ENCODE measurements at places on chromosomes 6 and 20. TPM values are rescaled to one million over a fixed set of nuclear protein-coding genes. Genes with fewer than 3 reads are reported as not detected.

DNA sequence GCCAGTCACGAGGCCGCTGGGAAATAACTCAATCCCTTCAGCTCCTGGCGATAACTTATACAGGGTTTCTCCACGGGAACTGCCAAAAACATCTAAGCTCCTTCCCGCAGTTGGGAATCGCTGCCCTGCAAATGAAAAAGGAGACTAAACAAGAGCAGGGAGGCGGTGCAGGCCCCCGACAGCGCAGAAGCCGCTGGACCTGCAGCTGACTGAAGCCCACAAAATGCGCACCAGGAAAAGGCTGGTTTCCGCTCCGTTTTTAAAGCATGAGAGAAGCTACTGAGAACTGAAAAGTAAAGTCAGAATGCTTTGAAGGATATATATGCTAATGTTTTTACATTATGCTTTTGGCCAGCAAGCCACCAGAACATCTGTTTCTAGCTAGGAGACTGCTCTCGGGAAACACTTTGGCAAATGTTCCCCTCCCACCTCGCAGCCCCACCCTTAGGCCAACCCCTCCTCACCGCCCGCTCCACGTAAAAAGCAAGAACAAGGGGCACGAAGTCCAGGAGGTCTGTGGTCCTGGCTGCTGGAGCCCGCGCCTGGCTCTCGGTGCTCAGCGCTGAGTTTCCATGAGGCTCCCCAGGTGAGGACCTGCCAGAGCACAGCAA, 90.5 kb downstream of the SOD2 start:
- DNase-seq = peak; percentile 11

- no peak for DNase-seq
Measured at GRCh38 chr6:88449770-88450169, 283.6 kb upstream of the CNR1 start.

DNA sequence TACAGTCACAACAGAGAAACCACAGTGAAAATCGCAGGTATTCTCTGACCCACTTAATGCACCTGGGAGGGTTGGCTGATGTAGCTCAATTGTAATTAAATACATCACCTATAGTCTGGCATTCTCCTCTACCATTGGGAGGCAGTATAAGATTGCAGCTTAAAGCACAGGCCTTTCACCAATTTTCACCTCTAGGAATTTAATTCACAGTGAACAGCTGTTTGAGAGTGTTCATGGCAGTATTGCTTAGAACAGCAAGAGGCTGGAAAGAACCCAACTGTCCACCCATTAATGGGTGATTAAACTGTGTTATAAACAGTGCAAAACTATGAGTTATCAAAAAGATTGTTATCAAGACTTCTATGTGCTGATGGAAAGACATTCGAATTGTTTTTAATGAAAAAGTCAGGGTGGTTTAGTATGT, 2.0 kb downstream of the EDEM2 start:
- peak; percentile 87 for DNase-seq

DNA sequence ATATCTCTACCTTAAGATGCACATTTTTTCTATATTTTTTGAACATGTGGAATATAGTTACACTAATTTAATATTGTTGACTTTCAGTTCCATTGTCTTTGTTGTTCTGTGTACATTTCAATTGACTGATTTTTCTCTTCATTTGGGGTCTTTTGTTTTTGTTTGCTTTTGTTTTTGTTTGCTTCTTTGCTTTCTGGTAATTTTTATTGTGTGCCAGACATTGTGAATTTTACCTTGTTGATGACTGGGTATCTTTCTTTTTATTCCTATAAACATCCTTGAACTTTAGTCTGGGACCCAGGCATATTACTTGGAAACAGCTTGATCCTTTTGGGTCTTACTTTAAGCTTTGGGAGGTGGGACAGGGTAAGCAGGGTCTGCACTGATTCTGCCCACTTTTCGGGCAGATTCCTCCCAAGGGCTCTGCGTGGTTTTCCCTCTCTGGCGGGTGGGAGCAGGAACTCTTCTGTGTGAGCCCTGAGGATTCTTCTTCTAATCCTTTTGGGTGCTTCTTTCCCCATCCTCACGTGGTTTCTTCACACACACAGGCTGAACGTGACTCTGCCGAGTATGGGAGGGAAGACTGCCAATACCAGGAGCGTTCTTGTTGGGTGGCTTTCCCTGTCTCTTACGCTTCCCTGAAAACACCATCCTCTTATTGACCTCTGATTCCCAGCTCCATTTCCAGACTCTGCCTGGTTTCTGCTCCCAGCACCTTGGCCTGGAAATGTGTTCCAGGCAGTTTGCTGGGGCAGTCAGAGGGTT, 200.5 kb downstream of the ARID1B start:
- peak; percentile 10 for DNase-seq

The ARHGAP40 gene
- 20.2 TPM for total RNA-seq

- no peak for DNase-seq
Measured at GRCh38 chr6:57822896-57823358, 505.5 kb downstream of the PRIM2 start.

- DNase-seq = no peak
Measured at GRCh38 chr6:12842658-12843057, 126.1 kb downstream of the PHACTR1 start.

The LY6G5C gene
- total RNA-seq = 2.5 TPM

The CALHM4 gene
- not detected for total RNA-seq

DNA sequence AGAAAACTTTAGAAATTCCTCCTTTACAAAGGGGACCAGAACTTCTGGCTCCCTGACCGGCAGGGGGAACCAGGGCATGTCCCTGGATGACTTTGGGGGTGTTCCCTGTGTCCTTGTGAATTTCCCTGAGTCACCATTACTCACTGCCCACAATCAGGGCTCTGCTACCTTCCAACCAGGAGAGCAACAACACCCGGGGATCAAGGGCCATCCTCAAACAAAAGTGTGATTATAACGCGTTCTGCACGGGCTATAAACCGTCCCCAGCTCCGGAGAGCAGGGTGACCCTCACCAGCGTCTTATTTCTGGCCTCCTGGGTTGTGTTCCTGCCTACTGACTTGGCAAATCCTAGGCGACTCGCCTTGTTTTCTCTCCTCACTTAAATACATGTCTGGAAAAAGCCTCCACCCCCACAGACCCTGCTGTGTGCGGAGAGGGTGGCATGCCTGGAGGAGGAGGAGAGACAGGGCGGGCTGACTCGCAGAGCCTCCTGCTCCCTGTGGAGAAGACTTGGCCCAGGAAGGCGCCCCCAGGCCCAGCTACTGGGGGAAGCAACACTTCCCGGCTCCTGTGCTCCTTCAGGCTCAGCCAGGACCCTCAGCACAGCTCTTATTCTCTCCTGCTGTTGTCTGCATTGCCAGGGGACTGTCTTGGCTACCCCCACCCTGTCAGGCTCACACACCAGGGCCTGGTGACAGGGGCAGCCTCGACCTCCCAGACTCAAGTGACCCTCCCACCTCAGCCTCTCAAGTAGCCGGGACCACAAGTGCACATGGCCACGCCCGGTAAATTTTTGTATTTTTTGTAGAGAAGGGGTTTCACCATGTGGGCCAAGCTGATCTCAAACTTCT, 54.1 kb downstream of the FGD2 start:
- peak; percentile 82 for DNase-seq

The RARS2 gene
- total RNA-seq = 31.7 TPM

DNA sequence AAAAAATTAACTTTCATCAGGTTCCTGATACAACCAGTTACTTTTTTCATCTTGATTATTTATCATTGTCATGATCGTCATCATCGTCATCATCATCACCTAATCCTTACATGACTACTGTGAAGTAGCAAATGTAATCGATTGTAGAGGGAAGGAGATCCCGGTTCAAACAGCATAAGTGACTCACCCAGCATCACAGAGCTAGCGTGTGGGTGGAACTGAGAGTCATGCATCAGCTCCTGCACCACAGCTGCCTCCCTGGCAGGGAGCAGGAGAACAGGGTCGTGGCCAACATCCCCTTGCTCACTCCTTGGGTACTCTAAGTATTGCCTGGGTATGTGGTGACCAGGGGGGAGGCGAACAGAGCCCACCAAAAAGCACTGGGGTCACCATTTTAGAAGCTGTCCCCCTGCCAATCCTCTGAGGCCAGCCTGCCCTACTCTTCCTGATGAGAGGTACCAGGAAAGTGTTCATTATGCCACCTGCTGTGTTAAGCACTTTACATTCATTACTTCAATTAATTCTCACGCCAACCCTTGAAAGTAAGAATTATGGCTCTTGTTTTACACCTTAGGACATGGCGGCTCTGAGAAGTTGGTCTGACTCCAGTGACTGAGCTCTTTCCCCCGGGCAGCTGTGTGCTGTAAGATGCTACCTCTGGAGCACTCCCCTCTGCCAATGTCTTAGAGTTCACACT, 425.2 kb downstream of the CD83 start:
- no peak for DNase-seq

The LBP gene
- total RNA-seq = 2.3 TPM

The FOXF2 gene
- 0.44 TPM for total RNA-seq

- no peak for DNase-seq
Measured at GRCh38 chr6:138487102-138487604, 12.1 kb downstream of the NHSL1 start.

GRCh38 chr20:5091902-5092301, 27.9 kb downstream of the PCNA start:
- DNase-seq = no peak

GRCh38 chr6:129100164-129100563, 217.2 kb downstream of the LAMA2 start:
- no peak for DNase-seq

- DNase-seq = no peak
Measured at GRCh38 chr6:148892247-148892646, 145.4 kb downstream of the UST start.

DNA sequence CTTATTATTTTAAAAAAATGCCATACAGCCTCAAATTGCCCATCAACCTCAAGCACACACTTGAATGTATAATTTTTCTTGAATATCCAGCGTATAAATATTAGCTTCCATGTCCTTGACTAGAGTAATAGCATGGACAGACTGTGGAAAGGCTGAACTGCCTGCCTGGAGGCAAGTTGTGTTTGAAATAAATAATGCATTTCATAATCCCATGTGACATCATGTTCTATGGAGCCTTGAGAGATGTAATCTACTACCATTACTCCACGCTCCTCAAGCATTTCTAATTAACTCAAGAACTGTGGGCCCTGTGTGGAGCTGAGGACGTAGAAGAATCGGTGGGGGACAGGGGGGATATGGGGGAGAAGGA, 94.2 kb downstream of the CDS2 start:
- DNase-seq = no peak

- peak; percentile 85 for DNase-seq
Measured at GRCh38 chr6:1336246-1336843, 24.4 kb downstream of the FOXQ1 start.

The CDC5L gene
- 17.6 TPM for total RNA-seq

- no peak for DNase-seq
Measured at GRCh38 chr6:149089510-149089909, 228.0 kb upstream of the TAB2 start.

DNA sequence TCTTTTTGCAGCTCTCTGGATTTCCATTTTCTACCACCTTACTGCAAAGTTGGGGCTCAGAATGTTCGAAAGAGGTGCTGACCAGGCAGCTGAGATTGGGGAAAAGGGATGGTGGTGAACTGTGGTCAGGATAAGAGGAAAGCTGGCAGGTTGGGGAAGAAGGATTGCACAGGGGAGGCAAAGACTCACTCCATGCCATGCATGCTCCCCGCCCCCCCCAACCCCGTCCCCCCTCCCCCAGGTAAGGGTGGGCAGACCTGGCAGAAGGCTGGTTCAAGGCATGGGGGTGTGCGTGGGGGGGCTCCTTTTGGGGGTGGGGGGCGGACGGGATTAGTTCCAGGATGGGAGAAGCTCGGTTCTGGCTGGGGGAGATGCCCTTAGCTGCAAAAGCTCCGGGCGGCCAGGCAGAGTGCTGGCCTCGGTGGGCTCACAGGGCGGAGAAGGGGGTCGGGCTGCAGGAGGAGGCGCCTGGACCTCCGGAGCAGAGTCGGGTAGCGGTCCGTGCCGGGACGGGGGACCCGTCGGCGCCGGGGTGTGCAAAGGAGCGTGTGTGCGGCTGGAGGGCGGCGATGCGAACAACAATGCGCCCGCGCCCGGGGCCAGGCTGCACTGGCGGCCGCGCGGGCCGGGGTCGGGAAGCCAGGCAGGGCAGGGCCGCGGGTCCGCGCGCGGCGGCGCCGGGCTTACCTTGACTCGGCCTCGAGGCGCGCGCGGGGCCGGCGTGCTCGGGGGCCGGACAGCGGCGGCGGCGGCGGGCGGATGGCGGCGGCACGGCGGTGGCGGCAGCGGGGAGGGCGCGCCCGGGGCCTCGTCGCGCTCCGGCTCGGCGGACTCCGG, 880 bp downstream of the ADNP start:
- DNase-seq = no peak

The PRKN gene
- 10.4 TPM for total RNA-seq
